ENCODE measurements at places on chromosomes 12 and 14.

DNA sequence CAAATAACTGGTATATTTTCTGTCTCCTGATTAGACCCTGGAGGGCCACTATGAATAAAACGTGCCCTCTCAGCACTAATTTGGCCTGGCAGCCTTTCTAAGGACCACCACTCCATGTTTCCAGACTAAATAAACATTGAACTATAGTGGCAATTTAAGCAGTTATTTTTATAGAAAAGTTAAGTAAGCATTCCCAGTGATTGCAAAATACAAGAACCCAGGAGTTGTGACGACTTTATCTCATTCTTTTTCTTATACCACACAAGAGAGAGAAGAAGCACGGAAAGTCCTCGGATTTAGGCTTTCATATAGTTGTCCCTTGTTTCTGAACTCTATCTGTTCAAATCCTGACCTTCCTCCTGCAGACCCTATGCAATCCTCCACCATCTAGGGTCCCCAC, 23.1 kb upstream of the STRAP start:
- no peak for DNase-seq

- DNase-seq: no peak
These were observed 93.8 kb downstream of the GALC start for GRCh38 chr14:87899228-87899627.

DNA sequence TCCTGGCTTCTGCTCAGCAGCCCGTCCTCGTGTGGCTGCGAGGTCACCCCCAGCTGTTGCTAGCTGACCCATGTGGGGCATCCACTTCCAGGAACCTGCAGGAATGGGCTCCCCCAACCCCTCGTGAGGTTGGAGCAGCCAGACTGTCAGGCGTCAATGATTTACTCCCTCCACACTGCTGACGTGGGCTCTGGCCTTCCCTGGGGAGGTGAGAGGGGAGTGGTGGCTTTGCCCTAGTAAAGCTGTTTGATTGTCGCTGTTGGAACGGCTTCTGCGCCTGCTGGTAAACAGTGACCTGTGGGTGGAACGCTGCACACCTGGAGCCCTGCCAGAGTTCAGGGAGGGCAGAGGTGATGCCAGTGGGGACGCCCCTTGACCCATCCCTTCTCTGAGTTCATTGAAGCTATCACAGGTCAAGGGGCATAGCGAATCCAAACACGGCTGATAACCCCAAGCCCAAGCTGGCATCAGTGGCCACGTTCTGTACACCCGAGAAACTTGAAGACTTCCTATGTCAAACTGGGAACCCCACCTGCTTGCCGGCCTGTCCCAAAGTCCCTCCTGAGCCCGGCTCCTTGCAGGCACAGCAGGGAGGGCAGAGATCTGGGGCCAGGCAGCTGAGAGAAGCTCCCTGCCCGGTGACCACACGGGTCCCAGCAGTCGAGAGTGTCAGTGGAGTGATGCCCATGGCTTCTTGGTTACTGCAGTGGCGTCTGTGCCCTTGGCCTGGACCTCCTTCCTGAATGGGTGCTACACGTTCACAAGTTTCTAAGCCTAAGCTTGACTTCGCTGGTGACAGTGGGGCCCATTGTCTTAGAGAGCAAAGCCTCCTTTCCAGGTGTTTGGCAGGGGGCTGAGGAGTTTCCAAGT, 2.7 kb downstream of the ASPG start:
- no peak for DNase-seq

DNA sequence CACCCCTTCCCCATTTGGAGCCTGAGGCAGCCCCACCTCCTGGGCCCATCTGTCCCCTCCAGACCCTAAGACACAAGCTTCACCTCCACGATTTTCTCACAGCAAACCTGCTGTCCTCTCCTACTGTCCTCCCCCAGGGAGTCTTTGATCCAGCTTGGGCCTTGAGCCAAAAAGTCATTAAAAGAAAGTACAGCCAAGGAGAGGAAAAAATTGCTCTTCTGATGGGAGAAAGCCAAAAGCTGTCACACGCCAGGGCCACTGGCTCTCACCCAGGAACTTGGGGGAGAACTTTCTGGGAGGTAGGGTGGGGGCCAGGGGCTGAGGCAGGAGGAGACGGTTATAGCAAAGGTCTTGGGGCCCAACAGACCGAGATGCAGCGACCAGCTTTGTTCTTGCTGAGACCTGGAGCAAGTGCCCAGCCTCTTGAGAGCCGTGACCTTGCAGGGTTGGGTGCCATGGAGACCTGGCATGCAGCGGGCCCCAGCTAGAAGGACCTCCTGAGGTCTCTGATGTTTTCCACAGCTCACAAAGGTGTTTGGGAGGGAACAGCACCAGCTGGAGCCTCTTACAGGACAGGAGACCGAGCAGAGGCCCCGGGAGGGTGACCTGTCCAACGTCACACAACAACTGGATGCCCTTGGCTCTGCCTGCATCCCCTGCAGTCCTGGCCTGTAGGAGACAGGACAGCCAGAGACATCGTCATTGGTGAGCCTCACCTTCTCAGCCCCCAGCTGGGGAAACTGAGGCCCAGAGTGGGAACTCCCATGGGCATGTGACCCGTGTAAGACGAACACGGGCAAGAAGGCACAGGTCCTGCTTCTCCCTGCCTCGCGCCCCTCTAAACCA, 124.5 kb downstream of the CALM1 start:
- DNase-seq: no peak

- no peak for DNase-seq
These were observed 37.5 kb upstream of the INF2 start for GRCh38 chr14:104651876-104652260.

- no peak for DNase-seq
These were observed 25.9 kb downstream of the CEP83 start for GRCh38 chr12:94433744-94434143.

GRCh38 chr14:67485501-67486095, 2.9 kb downstream of the TMEM229B start:
- DNase-seq: no peak

DNA sequence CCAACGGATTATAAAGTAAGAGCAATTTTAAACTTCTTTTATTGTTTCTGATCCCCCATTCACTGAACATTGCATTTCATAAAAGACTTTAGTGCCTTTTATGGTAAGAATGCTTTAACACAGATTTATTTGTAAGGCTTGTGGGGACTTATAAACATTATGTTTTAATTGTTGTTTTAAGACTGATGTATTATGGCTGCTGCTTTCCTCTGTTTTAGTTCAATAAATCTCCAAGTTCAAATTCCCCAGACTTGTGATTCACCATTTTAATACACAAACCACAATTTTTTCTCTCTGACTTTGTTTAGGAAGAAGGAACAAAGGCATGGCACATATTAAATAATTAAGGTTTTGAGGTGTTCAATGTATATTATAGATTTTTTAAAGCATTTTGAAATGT, 753.3 kb downstream of the SLC6A15 start:
- no peak for DNase-seq

DNA sequence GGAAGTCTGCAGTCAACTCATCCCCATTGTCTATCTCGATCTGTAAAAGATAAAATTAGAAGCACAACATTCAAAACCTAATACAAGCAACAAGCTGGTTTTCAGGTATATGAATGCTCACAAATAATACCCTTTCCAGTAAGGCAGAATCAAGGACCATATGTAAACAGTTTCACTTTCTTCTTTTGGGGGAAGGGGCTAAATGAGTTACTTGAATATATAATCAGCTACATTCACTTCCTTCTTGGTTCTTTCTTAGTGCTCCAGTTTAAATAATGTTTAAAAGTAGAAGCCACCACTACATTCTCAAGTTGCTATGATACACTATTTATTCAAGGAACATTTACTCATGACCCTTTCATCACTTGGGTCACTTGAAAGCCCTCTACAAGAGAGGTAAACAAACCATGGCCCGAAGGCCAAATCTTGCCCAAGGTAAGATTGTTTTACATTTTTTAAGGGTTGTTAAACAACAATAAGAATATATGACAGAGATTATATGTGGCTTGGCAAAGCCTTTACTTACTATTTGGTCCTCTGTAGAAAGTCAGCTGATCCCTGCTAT, 10.3 kb downstream of the TWF1 start:
- DNase-seq: no peak

GRCh38 chr12:46134205-46134811, 134.5 kb downstream of the SLC38A1 start:
- DNase-seq: no peak

DNA sequence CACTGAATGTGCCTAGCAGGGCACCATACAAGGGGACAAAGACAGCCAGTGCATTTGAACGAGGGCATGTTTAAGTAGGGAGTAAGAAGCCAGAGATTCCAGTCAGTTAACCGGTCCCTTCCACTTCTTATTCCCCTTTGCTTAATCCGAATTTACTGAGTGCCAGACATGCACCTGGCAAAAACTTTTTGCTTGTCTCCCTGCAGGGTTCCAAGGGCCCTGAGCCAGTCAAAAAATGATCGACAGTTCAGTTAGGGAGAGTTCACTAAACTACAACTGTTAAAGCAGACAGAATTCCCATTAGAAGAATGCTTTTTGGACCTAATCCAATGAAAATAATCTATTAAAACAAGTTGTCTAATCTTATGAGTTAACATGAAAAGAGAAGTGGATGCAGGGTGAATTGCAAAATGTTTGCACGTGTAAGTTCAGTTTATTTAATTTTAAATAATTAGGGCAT, 193.8 kb downstream of the TMTC2 start:
- no peak for DNase-seq

GRCh38 chr14:85075694-85076476, 454.1 kb upstream of the FLRT2 start:
- no peak for DNase-seq

GRCh38 chr14:50831726-50832168, 785 bp upstream of the NIN start:
- no peak for DNase-seq

DNA sequence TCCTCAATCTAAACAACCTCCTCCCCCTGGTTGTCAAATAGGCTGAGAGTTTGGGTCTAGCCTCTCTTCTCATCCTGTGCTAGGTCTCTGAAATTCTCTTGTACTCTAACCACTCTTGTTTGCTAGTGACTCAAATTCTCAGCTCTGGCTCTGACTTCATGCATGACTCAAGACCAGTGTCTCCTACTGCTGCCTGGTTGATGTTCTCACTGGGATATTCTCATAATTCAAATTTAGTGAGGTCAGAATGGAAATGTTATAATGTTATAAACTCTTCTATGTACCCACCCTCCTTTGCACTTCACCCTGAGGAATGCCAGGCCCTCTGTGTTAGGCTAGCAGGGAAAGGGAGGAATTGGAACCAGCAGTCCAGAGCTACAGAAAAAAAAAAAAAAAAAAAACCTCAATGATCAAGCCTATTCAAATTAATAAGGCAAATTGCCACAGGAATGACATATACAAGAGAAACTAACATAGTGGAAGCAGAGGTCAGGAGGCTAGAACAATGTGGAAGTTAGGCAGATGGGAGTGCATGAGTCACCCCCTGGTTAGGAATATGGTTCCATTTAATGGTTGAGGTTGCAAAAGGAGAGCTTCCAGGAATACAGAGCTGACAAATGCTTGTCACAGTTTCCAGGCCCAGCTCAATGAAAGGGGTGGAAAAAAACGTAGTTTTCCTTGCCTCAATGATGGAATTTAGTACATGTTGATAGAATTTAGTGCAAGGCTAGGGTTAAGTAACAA, 459.5 kb downstream of the RMST start:
- no peak for DNase-seq

GRCh38 chr12:20477255-20477654, 108.9 kb downstream of the PDE3A start:
- no peak for DNase-seq

- DNase-seq: peak; percentile 48
These were observed 116.6 kb downstream of the ETV6 start for GRCh38 chr12:11765817-11766794.

DNA sequence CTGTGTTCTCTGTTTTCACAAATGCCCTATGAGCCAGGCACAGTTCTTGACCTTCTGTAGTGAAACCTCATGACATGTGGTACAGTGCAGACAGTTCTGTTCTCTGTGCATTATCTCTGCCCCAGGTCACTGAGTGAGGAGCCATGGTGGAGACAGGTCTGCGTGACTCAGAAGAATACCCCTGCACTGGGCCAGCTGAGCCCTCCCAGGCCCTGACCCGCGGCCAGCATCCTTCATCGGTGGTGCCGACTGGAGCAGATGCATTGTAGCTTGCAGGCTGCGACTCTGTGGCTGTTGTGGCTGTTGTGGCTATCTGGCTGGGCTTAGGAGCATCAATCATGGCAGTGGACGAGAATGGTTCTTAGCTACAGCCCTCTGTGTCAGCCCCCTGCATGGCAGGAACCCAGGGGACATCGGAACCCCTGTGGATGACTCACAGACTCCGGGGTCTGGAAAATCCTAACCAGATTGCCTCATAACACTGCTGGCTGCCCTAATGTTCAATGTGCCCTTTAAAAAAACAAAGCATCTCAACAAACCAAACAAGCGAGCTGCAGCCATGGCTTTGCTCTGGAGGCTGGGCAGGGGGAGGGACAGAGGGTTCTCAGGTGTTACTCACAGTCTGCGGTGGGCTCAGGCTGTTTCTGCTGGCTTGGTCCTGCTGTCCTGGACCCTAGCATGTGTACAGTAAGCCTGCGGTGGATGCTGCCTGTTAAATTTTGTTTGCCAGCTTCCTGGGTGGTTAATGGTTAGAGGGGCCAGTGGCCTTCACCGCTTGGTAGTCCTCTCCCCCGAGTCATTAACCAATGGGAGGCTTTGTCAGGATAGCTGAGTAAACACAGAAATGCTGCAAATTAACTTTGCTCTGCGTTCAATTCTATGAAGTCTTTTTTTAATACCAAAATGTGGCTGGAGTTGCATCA, at the start of gene SERPINA6:
TSS of gene SERPINA6 (minus strand) at position 689 of the 923 bp plus-strand sequence. CDS start 8,688 bp downstream, outside the sequence.
- DNase-seq: no peak

GRCh38 chr14:70663707-70664179, 22.0 kb downstream of the TTC9 start:
- DNase-seq: no peak

DNA sequence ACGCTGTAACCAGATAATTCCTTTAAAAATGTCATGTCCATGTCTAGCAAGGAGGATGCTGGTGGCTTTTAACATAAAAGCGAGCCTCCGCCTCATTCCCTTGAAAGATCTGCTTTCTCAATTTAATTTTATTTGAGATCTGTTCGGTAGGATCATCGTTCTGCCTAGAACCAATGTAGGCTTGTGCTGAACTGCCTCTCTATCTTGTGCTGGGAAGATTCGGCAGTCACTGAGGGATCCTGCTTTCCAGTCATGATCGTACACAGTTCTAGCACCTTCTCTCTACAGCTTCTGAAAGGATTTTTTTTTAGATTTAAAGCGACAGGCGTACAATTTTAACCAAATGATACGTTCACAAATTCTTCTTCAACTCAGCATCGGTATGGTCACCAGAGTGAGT, 54.3 kb downstream of the PEBP1 start:
- no peak for DNase-seq

GRCh38 chr14:90897022-90897421, 80.8 kb upstream of the TTC7B start:
- DNase-seq: no peak

- no peak for DNase-seq
These were observed 89.3 kb upstream of the DHRS4 start for GRCh38 chr14:23864259-23864658.

GRCh38 chr14:77849711-77850110, 49.8 kb downstream of the ADCK1 start:
- DNase-seq: no peak

DNA sequence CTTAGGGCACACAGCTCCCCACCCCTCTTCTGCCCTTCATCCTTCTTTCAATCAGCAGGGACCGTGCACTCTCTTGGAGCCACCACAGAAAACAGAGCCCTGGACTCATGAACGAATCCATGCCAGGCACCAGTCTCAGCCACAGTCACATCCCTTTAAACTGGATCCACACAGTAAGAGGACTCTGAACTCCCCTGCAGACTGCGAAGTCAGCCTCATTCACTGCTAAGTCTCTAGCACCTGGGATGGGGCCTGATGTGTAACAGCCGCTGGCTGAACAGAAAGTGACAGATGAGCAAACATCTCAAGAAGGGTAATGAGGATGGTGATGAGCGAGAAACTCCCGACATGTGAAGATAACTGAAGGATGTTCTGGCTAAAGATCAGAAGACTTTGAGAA, 45.8 kb upstream of the IQSEC3 start:
- DNase-seq: no peak
